ENCODE measurements at places on chromosomes 6 and 20.

DNA sequence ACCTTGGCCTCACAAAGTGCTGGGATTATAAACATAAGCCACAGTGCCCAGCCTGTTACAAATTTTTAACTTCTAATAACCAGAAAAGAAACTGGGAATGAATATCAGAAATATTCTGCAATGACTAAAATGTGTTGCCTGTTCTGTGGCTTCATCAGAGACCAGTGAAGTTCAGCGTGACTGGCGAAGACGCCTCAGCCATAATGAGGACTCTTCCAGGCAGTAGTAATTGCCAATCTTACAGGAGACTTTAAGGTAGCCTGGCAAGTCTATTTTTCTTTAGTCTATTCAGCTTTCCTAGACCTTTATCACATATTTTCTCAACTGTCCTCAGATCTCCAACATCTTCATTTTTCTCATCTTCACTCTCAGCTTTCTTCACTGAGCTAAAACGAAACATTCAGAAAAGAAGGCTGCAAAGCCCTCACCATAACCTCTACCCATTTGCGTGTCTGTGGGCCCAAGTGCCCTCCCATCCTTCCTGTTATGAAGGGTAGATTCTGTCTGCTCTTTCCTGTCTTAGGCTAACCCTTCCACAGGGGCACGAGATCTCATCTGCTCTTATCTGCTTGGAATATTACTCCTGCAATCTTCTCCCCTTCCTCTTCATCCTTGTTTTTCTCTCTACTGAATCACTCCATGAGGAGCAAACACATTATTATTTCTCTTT, 42.0 kb upstream of the OLIG3 start:
- no peak for DNase-seq

DNA sequence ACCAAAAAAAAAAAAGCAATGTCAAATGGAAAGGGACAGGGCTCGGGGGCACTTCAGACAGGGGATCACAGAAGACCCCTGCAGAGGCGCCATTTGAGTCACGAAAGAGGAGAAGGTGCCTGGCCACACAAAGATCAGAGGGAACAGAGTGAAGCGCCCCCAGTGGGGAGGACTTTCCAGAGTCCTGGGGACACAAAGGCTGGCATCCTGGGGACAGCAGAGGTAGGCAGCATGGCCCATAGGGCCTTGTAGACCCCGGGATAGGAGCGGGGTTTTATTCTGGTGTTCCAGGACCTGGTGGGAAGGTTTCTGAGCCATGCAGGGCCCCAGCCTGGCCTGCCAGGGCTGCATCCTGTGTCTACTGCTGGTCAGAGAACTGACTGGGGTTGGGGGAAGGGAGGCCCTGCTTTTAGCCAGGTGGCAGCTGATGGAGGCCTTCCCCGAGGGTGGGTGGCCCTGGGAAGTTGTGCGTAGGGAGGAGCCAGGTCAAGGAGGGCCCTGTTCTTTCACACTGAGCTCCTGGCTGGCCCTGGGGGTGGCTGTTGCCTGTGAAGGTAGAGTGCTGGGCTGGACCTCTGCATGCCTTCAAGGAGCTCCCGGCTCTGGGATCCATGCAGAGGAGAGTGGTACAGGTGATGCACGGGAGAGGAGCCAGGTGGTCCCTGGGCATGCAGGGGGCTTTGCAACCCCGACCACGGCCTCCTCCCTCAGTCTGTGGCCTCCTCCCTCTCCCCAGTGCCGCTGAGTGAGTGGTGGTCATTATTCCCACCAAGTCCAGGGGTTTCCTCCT, 117.9 kb downstream of the CDH4 start:
- no peak for DNase-seq

GRCh38 chr6:101994521-101994920, 601.0 kb downstream of the GRIK2 start:
- DNase-seq: no peak

- no peak for DNase-seq
These were observed 175.2 kb upstream of the ARID1B start for GRCh38 chr6:156602066-156602385.

- no peak for DNase-seq
These were observed 74.7 kb downstream of the BTBD3 start for GRCh38 chr20:11992426-11992825.

GRCh38 chr6:75893058-75893775, 144.2 kb downstream of the MYO6 start:
- no peak for DNase-seq

DNA sequence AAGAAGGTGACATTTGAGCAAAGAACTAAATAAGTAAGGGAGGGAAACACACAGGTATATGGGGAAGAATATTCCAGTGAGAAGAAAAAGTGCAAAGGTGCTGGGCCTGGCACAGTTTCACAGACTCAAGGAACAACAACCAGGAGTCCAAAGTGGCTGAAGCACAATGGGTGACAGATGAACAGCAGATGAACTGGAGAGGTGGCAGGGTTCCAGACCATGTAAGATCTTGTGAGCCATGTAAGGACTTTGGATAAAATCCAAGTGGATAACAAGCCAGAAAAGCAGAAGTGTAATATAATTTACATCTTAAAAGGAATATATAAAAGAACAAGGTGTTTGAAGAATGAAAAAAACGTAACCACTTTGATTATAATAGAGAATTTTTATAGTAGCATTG, 87.9 kb downstream of the MMS22L start:
- DNase-seq: no peak

DNA sequence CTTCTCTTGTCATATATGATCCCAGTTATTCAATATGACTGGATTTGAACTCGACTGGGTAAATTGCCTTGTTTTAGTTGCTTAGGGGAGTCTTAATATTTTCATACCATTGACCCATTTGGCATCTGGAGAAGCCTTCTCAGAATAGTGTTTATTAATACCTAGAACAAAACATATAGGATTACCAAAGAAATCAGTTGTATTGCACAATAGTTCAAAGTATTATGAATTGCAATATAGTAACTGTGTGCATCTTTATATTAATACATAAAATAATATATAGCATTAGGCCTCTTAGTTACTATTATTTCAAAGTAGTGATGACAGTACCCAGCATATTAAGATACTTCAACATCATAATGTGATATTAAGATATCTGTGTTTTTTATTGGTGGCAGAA, 177.8 kb downstream of the PLCB4 start:
- DNase-seq: no peak

- DNase-seq: no peak
These were observed 192.3 kb upstream of the RIN2 start for GRCh38 chr20:19565736-19566135.

GRCh38 chr20:9270831-9271230, 201.9 kb downstream of the PLCB4 start:
- no peak for DNase-seq

- no peak for DNase-seq
These were observed 338.8 kb downstream of the HAO1 start for GRCh38 chr20:7601431-7601830.

- DNase-seq: no peak
These were observed 16.1 kb downstream of the ZC2HC1B start for GRCh38 chr6:143880412-143880811.

DNA sequence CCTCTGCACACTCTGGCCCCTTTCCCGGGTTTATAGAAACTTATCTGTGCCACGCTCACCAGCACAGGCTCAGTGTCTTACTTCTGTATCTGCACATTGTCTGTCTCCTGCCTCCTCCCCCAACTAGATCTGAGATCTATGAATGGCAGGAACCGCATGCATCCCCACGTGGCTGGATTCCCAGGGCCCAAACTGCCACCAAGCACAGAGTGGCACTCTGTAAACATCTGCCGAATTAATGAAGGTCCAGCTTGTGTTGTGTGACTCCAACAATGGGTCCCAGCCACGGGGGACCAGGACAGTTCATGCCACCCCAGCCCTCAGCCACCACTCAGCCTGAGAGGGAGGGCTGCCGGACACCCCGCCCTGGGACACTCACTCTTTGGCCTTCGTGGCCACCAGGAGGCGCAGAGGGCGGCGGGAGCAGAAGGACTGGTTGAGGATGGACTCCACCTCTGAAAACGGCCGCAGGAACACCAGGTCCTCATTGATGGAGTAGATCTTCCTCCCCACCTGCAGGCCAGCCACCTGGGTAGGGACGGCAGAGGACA, 171.1 kb downstream of the PREX1 start:
- no peak for DNase-seq

- no peak for DNase-seq
These were observed 333.6 kb upstream of the JARID2 start for GRCh38 chr6:14912226-14912625.

DNA sequence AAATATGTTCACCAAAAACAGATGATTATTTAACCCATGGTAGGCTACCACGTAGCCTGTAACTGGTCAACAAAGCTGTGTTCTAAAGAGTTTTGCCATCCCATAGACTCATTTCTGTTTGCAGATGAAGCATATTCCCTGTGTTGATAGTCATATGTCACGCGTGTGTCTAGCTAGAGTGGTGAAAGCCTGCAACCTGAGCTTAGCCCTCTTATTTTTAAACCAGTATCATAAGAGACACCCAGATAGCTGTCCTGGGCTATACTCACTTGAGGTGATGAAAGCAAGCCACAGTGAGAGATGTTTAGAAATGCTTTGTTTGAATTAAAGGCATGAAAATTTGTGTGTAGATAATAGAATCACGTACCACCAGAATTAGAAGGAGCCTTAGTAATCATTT, 307.8 kb downstream of the ZFAND3 start:
- DNase-seq: no peak

DNA sequence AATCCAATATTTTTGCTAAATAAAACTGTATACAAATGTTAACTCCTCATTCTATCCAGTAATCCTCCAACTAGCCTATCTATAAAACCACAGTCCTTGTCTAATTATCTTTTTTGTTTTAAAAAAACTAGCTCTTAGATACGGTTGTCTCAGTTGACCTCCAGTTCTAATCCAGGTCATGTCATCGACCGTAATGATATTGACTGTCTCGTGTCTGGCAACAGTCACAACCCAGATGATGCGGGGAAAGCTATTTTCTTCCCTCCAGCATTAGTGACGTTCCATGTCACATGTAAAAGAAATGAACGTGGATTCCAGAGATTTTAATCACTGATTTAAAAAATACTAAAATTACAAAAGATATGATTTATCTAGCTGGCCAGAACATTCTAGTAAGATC, 35.5 kb downstream of the HEBP2 start:
- DNase-seq: no peak

GRCh38 chr6:129646642-129647041, 63.3 kb downstream of the ARHGAP18 start:
- no peak for DNase-seq

GRCh38 chr6:4066029-4066755, 12.7 kb downstream of the FAM217A start:
- no peak for DNase-seq

DNA sequence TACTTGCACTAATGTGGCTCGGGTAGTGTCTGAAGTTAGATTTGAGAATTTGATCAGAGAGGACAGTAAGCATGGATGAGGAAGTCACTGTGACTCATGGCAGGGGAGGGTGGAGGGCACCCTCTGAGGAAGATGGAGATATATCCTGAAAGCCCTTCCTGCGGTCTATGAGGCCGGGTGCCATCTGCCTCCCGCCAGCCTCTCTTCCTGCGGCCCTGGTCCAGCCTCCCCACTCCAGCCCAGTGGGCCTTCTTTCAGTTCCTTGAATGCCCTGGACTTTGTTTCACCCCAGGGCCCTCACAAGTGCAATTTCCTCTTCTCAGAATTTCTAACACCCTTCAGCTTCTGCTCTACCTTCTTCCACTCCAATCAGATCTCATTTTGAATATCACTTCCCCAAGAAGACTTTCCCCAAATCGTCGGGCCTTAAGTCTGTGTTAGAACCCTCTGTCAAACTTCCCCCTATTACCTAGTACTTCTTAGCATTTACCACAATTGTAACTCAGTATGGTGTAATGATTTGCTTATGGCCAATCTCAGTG, 20.2 kb upstream of the TNFAIP3 start:
- DNase-seq: no peak

GRCh38 chr6:85569323-85569722, 24.3 kb downstream of the SNX14 start:
- DNase-seq: no peak

DNA sequence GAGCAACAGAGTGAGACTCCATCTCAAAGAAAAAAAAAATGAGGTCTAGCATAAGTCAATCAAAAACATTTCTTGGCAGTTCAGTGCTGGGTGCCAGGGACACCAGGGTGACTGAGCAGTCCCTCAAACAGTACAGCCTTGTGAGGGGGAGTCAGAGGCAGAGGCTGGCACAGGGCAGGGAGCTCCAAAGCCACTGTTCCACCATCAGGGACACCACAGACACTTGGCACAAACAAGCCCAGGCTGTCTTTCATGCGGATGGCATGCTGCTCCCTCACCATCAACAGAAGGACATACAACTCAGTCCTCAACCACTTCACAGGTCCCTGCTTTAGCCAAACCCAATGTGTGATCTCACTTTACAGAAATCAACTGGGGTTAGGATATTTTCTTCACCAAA, 36.0 kb upstream of the GRM4 start:
- no peak for DNase-seq

DNA sequence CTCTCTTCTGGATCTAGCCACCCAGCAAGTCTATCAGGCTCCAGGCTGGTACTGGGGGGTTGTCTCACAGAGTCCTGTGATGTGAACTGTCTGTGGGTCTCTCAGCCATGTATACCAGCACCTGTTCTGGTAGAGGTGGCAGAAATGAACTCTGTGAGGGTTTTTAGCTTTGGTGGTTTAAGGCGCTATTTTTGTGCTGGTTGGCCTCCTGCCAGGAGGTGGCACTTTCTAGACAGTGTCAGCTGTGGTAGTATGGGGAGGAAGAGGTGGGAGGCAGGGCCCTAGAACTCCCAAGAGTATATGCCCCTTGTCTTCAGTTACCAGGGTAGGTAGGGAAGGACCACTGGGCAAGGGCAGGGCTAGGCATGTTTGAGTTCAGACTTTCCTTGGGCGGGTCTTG, 75.8 kb downstream of the SNAP91 start:
- DNase-seq: no peak

- DNase-seq: no peak
These were observed 9.2 kb downstream of the CPNE5 start for GRCh38 chr6:36829919-36830544.

- DNase-seq: no peak
These were observed 231.6 kb downstream of the MAFB start for GRCh38 chr20:40457404-40457803.

GRCh38 chr20:36866681-36867495, 9.1 kb upstream of the TLDC2 start:
- DNase-seq: no peak

DNA sequence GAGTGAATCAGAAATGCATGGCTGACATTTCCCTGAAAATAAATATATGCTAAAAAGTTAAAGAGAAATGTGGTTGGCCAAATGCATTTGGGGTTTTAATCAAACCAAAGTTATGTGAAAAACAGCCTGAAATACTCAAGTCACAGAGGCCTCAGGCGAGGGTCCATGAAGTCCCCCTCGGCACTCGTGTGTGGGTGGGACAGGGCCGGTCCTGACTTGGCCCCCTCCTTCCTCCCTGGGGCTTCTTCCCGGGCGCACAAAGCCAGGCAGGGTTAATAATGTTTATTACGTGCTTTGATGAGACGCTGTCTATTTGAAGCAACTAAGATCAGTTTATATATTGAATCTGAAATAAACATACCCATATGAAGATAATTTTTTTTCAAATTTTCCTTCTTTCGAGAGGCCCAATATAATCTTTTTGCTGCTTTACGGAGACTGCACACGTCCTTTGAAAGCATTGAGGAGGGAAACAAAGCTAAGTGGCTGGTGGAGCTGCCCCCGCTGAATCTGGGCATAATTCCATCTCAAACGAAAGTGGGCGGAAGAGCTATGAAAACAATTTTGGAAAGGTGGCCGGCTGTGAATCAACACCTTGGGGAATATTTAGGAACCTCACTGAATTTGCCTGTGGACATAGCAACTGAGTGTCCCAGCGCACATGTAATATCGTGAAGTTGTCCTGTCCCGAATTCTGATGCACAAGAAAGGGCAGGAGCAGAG, 55.8 kb upstream of the SMOC2 start:
- no peak for DNase-seq

GRCh38 chr6:166779381-166779780, 152.3 kb upstream of the RPS6KA2 start:
- DNase-seq: no peak
